ENCODE measurements at places on chromosomes 6 and 20.
A peak's percentile ranks its signal among the peaks of the same experiment; 100 is the strongest.

GRCh38 chr6:168472363-168472762 lies 31.4 kb downstream of the SMOC2 start:
- no peak for DNase-seq

- DNase-seq = no peak
Observed at GRCh38 chr6:141957271-141957670, 175.5 kb upstream of the GJE1 start.

- DNase-seq = no peak
Observed at GRCh38 chr6:6614983-6615349, 26.4 kb downstream of the LY86 start.

DNA sequence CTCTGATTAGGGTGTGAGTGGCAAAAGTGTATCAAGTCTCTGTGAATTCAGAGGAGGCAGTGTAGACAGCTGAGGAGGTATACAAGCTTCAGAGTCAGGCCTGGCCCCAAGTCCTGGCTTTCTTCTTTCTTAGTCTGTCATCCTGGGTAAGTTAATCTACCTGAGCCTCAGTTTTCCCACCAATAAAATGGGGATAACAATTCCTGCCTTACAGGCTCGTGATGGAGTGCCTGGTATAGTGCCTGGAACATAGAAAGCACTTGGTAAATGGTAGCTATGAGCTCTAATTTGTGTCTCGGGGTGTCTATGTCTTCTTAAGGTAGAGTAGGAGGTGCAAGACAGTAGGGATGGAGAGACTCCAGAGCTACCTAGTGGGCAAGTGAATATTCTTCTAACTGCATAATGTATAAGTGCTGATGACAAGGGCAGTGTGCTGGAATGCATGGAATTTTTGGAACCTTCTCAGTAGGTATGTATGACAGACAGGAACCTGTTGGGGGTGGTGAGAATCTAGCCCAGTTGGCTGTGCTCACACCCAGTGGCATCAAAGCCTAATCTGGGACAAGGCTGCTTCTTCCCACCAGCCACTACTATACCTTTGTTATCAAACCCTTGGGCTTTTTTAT lies 4.0 kb upstream of the SCUBE3 start:
- DNase-seq = no peak

GRCh38 chr20:62616728-62617621 lies 25.3 kb upstream of the SLCO4A1 start:
- peak; percentile 71 for DNase-seq

DNA sequence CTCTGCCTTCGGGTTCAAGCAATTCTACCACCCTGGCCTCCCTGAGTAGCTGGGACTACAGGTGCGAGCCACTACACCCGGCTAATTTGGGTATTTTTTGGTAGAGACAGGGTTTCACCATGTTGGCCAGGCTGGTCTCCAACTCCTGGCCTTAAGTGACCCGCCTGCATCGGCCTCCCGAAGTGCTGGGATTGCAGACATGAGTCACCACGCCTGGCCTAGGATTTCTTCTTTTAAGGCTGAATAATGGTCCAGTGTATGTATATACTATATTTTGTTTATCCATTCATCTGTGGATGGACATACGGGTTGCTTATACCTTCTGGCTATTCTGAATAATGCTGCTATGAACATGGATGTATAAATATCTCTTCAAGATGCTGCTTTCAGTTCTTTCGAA lies 17.1 kb downstream of the RIOK1 start:
- DNase-seq = no peak

DNA sequence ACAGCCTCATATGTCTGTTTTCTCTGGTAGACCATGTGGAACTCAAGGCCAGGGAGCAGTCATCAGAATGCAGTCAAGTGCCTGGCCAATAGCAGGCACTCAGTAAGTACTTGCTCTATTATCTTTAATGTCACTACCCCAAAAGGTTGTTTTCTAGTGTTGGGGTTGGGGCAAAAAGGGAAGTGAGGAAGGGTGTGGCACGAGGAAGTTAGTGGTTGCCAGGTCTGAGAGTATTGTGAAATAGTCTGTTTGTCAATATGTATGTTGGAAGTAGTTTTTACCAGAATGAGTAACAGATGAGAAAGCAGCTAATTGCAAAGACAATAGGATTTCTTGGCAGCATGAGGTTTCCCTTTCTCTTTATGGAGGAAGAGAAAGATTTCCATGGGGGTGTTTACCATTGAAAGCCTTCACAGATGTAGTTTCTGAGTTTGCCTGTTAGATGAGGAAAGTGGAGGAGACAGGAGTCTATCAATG lies 59.5 kb upstream of the ARMH2 start:
- no peak for DNase-seq

- no peak for DNase-seq
Observed at GRCh38 chr6:11598687-11599086, 61.1 kb downstream of the TMEM170B start.

DNA sequence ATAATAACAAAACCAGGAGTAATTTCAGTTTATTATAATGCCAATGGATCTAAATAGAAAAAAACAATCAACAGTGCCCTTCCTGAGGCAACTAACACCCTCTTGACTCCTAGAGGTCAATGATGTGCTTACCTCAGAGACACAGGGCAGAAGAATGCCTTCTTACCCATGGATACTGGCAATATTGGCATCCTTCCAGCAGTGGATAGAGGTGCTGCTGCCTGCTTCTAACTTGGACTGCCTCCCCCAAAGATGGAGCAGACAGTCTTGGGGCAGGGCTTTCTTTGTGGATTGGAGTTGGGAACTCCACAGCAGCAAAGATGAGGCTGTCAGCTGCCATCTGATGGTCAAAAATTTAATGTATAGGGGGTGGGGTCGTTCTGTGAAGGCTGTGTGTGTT lies 78.7 kb downstream of the AK9 start:
- DNase-seq = no peak

DNA sequence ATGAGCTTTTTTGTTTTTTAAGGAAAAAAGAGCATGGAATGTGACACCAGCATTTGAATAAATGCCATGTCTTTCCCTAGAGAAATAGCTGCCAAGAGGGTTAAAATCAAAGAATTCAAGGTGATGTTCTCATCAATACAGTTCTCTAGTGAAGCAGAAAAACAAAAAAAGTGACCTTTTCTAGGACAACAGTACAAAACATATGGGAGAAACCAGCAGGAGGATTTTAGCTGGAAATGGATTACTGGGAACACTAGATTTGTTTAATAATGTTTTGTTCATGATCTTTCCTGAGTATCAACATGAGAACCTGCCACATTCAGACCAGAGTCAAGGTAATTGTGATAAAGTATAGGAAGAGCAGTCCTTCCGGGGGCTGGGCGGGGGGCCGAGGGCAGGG lies 372.2 kb downstream of the LMBRD1 start:
- DNase-seq = no peak

DNA sequence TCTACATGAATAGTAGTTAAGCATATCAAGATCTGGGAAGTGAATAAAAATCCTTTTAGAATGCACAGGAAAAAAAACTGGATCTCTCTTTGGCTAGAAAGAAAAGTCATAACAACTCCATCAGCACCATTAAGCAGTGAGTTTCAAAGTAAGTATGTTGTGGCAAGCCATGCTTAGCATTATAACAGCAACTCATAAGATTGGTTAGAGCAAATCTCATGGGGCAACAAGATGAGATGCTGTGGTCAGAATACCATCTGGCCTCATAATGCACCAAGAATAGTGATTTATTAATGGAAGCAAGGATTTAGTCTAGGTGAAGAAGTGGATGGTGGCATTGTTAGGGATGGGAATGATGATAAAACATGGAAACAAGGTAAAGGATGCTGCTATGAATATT lies 159.4 kb downstream of the PHF3 start:
- DNase-seq = no peak

- DNase-seq = no peak
Observed at GRCh38 chr20:57389695-57390603, 1.2 kb upstream of the RBM38 start.

GRCh38 chr6:133697666-133698065 lies 191.2 kb upstream of the TCF21 start:
- no peak for DNase-seq

GRCh38 chr6:40894962-40895799 lies 143.8 kb downstream of the UNC5CL start:
- peak; percentile 63 for DNase-seq

DNA sequence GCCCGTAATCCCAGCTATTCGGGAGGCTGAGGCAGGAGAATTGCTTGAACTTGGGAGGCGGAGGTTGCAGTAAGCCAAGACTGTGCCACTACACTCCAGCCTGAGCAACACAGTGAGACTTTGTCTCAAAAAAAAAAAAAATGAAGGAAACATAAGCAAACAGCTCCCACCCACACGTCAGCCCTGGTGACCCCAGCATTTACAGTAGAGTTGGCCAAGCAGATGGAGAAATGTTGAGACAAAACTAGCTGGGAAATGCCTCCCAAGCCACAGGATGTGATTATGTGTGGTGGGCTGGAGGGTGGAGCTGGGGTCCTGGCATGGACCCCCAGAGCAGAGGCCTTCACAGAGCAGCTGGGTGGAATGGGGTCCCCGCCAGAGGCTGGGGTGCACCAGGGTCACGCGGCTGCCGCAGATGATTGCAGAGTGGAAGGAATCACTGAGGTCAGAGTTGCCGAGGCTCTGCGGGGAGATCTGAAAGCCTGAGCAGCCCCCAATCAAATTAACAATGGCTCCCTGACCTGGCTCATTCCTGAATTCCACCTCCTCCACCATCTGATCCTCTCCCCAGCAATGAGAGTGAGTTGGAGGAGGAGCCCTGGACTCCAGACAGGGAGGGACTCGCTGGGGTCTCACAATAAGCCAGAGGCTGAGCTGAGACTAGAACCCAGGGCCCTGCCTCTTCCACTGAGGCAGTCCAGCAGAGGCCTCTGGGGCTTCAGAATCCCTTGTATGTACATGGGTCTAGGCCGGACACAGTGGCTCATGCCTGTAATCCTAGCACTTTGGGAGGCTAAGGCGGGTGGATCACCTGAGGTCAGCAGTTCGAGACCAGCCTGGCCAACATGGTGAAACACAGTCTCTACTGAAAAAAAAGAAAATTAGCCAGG lies 34.7 kb upstream of the TGM2 start:
- no peak for DNase-seq

Measured in colonic mucosa (tissue), 4 donors.